ENCODE measurements at places on chromosomes 1 and 21.

- DNase-seq: no peak
Measured at GRCh38 chr1:208538078-208538477, 293.9 kb upstream of the PLXNA2 start.

- no peak for DNase-seq
Measured at GRCh38 chr1:172642970-172643369, 15.9 kb upstream of the FASLG start.

- DNase-seq: no peak
Measured at GRCh38 chr1:100448366-100448765, 89.6 kb upstream of the GPR88 start.

DNA sequence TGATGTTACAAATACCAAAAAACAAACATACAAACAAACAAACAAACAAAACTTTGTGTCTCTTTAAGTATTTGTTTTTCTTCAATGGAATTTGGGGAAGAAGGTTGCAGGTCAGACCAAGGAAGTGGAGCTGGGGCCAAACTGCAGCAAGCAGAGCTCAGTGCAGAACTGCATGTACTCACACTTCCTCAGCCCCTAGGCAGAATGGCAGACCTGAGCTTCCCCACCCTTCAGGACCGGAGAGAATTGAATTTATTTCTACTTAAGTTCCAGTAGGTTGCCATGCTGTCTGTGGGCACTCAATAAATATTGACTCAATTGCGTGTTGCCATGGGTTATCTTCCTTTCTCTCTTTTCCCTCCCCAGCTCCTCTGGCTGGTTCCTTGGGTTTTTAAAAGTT lies 173.6 kb downstream of the PTGER3 start:
- DNase-seq: no peak

- no peak for DNase-seq
Measured at GRCh38 chr1:113768916-113769600, 9.8 kb upstream of the PHTF1 start.

GRCh38 chr1:239677362-239677761 lies 291.0 kb downstream of the CHRM3 start:
- DNase-seq: no peak
